ENCODE measurements at places on chromosomes 5 and 9.

DNA sequence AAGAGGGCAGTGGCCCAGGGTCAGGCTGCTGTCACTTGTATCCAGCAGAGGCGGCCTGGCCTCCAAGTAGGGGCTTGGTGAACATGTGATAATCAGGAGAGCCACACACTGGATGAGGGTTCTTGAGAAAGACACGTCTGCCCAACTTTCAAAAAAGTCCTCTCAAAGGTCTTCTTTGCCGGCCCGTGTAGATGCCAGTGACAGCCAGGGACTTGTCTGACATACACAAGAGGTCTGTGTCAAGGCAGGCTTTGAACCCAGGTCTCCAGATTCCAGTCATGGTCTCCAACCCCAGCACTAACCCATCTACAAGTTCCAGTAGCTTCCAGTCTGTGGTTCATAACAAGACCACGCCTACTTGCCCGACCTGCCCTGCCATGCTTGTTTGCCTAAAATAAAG lies 7.9 kb upstream of the AMBP start:
- no peak for DNase-seq

DNA sequence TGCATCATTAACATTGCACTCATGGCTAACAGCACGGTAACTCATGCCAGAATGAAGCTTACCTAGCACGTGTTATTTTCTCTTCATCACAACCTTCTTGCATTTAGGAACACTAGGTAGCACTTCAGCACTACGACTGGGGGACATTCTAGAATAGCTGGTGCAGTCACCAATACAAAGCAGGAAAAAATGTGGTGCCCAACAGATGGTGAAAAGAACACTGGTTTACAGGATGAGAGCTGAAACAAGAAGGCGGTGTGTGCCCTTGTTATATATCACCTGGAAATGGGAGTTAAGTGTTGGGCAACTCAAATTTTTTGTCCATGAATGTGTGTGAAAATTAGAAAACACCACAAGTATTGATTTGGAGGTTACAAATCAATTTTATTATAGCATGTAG lies 30.0 kb downstream of the GALNT12 start:
- no peak for DNase-seq

GRCh38 chr5:154373326-154373725 lies 72.5 kb upstream of the SAP30L start:
- no peak for DNase-seq

DNA sequence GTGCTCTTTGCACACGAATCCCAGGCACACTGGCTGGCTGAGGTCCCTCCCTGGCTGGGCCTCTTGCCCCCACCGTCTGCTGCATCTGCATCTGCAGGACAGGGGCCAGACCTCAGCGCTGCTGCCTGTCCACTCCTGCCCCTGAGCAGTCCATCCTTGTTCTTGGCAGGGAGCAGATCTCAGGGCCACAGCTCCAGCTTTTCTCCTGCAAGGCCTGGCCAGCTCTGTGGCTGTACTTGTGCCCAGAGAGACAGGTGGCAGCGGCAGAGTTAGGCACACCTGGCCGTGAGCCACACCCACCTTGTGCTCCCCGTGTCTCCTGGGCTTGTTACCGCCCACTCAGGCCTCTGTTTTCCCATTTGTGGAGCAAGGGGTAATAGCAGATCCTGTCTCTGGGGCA lies 13.9 kb downstream of the NEK6 start:
- no peak for DNase-seq

DNA sequence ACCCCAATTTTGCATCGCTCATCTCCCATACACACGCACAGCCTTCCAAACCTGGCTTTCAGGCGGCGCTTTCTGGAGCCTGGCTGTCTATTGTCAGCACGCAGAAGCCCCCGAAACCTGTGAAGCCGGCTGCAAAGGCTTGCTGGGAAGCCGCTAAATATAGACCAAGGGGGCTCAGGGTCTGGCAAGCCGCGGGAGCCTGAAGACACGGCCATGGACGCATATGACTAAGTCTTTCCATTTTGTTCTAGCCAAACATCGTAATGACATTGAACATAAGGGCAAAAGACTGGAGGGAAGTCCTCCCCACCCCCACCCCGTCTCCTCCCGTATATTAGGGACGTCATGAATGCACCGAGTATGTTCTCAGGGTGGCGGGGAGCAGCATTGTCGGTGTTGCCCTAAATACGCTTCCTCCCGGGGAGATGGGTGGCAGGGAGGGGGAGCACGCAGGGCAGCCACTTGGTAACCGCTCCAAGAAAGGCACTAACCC lies 1.1 kb downstream of the CTNND2 start:
- peak; percentile 9 for DNase-seq
